ENCODE measurements at places on chromosomes 6 and 20. TPM values are rescaled to one million over a fixed set of nuclear protein-coding genes. Genes with fewer than 3 reads are reported as not detected.

GRCh38 chr6:114151064-114151690 lies 180.2 kb upstream of the HDAC2 start:
- no peak for DNase-seq

TMC2 gene
- not detected for total RNA-seq

GRCh38 chr6:36692861-36693702 lies 4.5 kb upstream of the RAB44 start:
- no peak for DNase-seq

MCCD1 gene
- not detected for total RNA-seq

Data from CD4-positive, CD25-positive, alpha-beta regulatory T cell (primary cell).